Subcutaneous preadipocyte (primary cell): ENCODE measurements at places on chromosomes 5 and 9. TPM values are rescaled to one million over a fixed set of nuclear protein-coding genes. Genes with fewer than 3 reads are reported as not detected.

EFNA5 gene
- 6.2 and 11.1 TPM in 2 replicates for total RNA-seq

ENDOG gene
- 20.6 and 22.7 TPM in 2 replicates for total RNA-seq

SMIM27 gene
- total RNA-seq, result 0.98 and 2.9 TPM in 2 replicates

CCDC152 gene
- total RNA-seq, result 2.6 and 3.3 TPM in 2 replicates

TYRP1 gene
- 0.20 and 0.73 TPM in 2 replicates for total RNA-seq
